ENCODE measurements at places on chromosomes 2 and 18.

DNA sequence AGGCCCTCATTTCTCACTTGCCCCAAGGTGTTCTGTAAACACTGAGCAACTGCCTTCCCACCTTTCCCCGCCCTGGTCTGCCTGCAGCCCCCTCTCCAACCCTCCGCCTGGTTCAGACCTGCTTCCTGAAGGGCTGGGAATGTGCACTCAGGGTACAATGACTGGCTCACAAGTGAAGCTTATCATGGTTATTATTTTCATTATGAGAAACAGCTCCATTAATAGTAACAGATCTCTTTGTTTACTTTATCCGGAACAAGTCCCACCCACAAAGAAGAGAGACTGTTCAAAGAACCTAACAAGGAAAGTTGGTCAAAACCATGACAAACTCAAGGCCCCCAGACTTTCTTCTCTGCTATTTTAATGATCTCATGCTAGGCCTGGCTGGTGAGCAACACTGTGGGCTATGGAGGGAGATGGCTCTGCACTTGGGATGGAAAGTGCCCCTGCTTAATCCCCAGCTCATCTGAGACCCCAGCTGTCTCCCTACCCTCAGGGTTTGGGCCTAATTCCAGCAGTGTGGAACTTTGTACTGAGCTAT, 36.7 kb downstream of the ARHGAP25 start:
- DNase-seq: no peak

GRCh38 chr2:12286347-12286746, 430.4 kb upstream of the TRIB2 start:
- DNase-seq: no peak

- DNase-seq: no peak
Measured at GRCh38 chr2:128492966-128493811, 174.5 kb upstream of the HS6ST1 start.

- no peak for DNase-seq
Measured at GRCh38 chr2:108392029-108392428, 14.3 kb downstream of the SULT1C4 start.

GRCh38 chr2:31138037-31138962, at the start of gene GALNT14:
GALNT14 (minus strand) TSS chr2:31138440; CDS start chr2:31138086, 354 bp downstream.
- DNase-seq: peak; percentile 35

- no peak for DNase-seq
Measured at GRCh38 chr18:3916082-3916481, 466.1 kb downstream of the TGIF1 start.

GRCh38 chr2:239401881-239402233, 1.0 kb upstream of the HDAC4 start:
- DNase-seq: no peak

- no peak for DNase-seq
Measured at GRCh38 chr18:67926929-67927864, 410.7 kb upstream of the DSEL start.

DNA sequence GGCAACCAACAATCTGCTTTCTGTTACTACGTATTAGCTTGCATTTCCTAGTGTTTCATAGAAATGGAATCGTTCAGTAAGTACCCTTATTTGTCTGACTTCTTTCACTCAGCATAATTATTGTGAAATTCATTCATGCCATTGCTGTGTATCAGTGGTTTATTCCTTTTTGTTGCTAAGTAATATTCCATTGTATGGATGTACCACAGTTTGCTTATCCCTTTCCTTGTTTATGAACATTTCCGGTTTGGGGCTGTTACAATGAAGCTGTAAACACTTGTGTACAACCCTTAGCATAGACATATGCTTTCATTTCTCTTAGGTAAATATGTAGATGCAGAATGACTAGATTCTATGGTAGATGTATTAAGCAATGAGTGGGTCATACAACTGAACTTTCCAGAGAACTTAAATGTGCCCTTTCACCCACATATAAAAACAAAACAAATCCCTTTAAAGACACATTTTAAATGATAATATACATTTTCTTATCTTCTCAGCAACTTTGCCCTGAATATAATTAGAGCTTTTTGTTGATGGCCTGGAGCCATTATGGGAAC, 21.9 kb downstream of the FER1L5 start:
- DNase-seq: no peak

GRCh38 chr2:122753336-122753735, 997.9 kb downstream of the TSN start:
- no peak for DNase-seq

- DNase-seq: no peak
Measured at GRCh38 chr2:225091336-225091735, 49.1 kb upstream of the DOCK10 start.

- DNase-seq: no peak
Measured at GRCh38 chr2:110872521-110872920, 140.1 kb downstream of the ACOXL start.

DNA sequence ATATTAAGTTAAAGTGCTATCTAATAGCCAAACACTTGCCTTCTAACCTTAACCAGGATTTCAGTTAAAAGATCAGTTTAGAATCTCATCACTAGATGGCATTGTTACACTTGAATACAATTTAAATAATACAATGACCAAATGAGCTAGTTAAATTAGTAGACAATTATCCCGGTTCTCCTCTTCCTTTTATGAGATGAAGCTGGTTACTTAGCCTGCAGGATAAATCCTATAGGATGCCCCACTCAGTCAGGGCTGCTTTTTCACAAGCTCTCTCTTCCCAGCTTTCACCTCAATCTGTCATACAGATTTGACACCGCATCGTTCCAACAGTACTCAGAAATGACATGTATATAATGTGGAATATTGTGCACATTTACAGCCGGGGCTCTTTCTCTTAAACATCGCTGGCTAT, 678.8 kb downstream of the KCNJ3 start:
- no peak for DNase-seq

- no peak for DNase-seq
Measured at GRCh38 chr2:173523497-173523896, 168.8 kb downstream of the CDCA7 start.

GRCh38 chr2:192544371-192544955, 349.7 kb upstream of the TMEFF2 start:
- DNase-seq: no peak

DNA sequence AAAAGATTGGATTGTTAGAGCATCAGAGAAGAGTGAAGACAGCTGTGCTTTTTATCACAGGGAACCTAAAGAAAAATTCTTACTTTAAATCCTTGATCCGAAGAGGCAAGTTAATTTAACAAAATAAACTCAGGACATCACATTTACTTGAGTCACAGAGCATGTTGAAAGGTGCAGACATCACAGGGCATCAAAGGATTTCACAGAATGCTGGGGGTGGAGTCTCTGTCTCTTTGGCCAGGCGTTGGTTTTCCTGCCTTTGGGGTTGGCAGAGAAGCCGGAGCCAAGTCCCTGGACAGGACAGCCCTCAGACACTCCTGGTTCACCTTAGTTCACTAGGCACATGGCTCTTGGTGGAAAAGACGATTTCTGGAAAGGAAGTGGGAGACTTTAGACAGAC, 56.3 kb downstream of the SH3RF3 start:
- no peak for DNase-seq

DNA sequence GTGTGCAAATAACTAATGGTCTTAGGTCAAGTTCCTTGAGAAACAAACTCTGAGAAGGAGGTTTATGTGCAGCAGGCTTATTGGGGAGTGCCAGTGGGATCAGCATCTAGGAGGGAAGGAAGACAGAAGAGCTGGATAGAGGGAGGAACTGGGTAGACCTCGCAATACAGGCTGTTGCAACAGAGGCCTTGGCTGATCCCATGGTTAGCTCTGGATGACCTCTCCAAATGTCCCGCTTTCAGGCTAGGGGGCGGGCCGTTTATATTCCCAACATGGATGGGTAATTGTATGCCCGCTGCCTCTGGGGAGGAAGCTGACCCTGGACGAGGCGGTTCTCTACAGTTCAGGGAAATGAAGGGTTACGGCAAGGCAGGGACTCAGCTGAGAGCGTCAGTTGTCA, 14.7 kb upstream of the CAPN13 start:
- no peak for DNase-seq

DNA sequence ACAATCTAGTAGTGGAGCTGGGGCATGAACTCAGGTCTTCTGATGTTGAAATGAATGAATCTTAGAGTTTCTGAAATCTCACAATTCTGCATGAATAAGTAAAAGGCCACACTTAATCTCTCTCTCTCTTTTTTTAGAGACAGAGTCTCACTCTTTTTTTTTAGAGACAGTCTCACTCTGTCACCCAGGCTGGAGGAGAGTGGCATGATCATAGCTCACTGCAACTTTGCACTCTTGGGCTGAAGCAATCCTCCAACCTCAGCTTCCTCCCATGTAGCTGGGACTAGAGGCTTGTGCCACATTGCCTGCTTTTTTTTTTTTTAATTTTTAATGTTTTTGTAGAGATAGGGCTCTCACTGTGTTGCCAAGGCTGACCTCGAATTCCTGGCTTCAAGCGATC, 68.9 kb upstream of the THOC1 start:
- DNase-seq: no peak

DNA sequence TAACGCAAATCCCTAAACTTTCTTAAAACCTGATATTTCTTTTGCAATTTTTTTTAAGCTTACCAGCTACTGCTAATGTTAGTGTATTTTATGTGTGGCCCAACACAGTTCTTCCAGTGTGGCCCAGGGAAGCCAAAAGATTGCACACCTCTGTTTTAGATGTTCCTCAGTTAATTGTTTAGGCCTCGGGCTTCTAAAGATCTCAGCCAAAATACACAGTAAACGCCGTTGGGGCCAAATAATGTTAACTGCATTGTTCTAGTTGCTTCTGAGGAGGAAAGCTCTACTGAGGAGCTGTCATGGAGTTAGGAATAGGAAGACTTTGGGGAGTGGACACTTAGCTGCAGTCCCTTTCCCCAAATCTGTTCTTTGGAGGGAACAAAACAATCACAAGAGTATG, 2.0 kb downstream of the HSPE1 start:
- no peak for DNase-seq

DNA sequence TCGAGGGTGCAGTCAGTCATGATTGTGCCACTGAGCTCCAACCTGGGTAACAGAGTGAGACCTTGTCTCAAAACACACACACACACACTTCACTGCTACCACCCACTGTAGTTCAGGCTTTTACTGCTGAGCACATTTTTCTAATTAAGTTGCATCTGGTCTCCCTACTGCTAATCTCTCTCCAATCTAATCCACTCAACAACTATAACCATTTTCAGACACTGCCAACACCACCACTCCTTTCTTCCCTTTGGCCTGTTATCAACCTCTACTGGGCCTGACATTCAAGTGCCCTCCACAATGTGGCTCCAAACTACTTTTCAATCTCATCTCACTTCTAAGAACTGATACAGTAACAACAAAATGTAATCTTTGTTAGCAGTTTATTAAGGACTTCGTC, 44.8 kb downstream of the RMP24 start:
- no peak for DNase-seq

DNA sequence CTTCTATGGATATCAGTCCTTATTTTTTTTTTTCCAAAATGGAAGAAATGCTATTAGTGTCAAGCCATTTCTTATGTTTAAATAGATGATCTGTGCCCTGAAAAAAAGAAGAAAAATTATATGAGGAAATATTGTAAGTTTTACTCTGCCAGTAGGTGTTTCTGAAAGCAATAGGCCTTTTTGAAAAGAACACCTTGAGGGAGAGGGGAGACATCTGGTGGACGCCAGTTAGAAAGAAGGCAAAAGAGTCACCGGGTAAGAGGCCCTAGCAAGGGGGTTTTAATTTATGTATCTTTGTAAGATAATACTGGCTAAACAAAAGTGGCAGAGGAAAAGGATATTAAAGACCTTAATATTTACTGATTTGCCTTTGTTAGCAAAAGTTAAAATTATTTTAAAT, 56.1 kb downstream of the DYNAP start:
- no peak for DNase-seq

- no peak for DNase-seq
Measured at GRCh38 chr18:37640504-37640903, 74.9 kb upstream of the CELF4 start.

GRCh38 chr2:5387406-5387805, 304.8 kb upstream of the SOX11 start:
- no peak for DNase-seq

GRCh38 chr2:240644859-240645301, 19.6 kb downstream of the GPR35 start:
- no peak for DNase-seq

- DNase-seq: no peak
Measured at GRCh38 chr2:8609357-8609811, 72.5 kb upstream of the ID2 start.

GRCh38 chr2:172455121-172455515, 27.7 kb downstream of the ITGA6 start:
- no peak for DNase-seq

DNA sequence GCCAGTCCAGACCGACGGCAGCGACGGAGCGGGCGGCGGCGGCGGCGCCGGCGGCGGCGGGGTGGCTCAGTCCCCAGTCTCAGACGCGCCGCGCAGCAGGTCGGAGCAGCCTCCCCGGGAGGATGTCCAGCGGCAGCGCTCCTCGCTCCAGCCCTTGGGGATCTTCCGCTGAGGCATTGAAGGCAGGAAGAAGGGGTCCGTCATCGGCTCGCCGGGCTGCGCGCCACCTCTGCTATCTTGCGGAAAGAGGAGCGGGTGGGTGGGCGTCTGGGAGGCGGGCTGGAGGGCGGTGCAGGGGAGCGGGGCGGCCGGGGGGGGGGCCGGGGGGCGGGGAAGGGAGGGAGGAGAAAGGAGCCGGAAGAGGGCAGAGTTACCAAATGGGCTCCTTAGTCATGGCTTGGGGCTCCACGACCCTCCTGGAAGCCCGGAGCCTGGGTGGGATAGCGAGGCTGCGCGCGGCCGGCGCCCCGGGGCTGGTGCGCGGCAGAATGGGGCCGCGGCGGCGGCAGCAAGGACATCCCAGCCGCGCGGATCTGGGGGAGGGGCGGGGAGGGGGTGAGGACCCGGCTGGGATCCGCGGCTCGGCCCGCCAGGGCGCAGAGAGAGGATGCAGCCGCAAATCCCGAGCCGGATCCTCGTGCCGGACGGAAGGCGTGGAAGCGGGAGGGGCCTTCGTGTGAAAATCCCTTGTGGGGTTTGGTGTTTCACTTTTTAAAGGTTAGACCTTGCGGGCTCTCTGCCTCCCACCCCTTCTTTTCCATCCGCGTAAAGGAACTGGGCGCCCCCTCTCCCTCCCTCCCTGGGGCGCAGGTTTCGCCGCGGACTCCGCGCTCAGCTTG, at the start of gene NETO1:
Gene NETO1, minus strand, starts transcription at position 242 of the 839 bp plus-strand sequence. CDS start 696 bp downstream, outside the sequence.
- no peak for DNase-seq

DNA sequence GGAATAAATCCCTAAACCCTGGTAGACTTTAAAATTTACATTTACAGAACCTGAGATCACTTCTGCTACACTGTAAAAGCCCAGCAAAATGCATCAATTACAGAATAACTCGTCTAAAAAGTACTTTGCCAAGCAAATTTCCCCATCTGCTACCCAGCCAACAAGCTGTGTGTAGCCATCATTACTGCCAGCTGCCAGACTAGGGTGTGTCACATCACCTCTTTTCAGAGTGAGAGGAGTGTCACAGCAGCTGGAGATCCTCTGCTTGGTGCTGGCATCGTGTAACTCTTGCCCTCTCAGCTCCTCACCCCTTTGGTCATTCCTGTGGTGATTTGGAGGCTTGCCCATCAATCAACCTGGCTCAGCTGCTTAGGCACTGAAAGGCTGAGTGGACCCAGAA, 340.4 kb upstream of the MMADHC start:
- DNase-seq: no peak

DNA sequence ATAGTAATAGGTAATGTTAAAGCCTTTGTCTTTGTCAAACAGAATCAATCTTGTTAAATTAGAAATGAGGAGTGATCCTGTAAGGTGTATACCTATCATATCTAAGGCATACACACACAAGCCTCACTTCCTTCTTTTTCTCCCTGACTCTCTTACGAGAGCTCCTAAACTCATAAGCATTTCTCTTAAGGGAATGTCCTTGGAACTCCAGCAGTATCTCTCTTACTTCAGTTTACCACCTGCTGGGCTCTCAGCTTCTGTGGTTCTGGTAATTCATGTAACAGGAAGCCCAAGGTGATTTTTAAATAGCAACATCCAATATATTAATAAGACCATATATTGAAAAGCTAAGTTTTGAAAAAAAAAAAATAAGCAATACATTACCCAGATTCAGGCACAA, 85.9 kb downstream of the UBE2E3 start:
- DNase-seq: no peak
